LHCN-M2 (cell line): ENCODE measurements at places on chromosomes 2 and 18.

- DNase-seq, result peak; percentile 45
Measured at GRCh38 chr18:3525870-3526420, 76.0 kb downstream of the TGIF1 start.

GRCh38 chr18:63402246-63403162 is 19.8 kb downstream of the VPS4B start:
- no peak for DNase-seq

DNA sequence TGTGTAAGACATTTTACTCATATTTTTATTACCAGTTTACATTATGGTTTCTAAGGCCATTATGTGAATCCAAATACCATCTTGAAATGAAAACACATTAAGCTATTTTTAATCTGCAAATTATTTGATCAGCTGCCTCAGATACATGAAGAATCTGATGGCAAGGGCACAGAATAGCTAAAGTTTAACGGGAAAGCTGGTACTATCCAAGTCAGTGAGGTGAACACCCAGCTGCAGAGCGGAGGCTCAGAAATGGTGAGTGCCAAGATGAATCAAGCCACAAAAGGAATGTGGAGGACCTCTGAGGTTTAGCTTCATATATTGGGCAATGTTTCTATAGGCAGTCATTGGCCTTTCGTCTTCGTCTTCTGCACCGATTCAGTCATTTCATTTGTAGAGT is 75.1 kb downstream of the DPP10 start:
- no peak for DNase-seq

DNA sequence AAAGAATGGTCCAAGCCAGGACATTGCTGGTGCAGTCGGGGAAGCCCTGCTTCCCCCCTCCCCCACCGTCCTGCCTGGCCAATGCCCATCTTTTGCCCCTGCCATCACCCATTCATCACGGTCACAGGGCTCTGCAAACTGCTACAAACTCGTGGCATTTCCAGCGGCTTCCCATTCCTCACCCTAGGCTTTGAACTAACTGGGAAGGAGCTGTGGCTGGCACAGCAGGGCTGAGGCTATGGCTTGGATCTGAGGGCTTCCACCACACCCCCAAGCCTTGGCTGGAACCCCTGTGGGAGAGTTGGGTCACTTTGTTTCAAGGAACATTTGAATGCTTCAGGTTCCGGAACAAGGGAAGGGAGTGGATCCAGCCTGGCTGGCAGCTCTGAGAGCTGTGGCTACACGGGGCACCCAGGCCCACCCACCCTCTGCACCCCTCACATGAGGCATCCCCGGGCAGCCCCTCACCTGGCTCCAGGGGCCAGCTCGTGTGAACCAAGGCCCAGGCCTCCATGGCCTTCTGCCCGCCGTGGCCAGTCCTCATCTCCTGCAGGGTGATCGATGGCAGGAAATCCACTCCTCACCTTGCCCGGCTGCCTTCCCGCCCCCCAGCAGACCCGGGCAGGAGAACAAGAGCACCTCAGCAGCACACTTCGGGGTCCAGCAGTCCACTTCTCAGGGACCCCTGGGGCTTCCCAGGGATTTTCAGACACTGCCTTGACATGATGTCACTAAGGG is 58.8 kb upstream of the OTOS start:
- no peak for DNase-seq

- no peak for DNase-seq
Measured at GRCh38 chr2:9318461-9319337, 104.6 kb downstream of the ITGB1BP1 start.

DNA sequence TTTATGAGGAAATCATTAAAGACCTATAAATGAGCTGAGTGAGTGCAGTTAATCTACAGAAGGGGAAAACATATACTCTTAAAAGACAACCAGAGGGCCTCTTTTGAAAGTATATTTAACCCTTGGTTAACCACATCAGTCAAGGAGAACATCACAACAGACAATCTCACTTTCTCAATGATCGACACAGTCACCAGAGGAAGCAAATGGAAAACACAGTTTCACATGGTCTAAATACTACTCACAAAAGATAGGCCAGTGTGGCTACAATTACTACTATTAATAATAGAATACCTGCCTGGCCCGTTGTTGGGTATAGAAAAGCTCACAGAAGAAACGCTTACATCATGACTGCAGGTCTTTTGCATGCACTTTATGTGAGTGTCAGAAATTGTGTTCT is 426.2 kb downstream of the NCKAP5 start:
- no peak for DNase-seq

- no peak for DNase-seq
Measured at GRCh38 chr2:167157523-167157922, 269.2 kb downstream of the XIRP2 start.

GRCh38 chr2:120442923-120443571 is 97.1 kb downstream of the INHBB start:
- no peak for DNase-seq

- DNase-seq, result peak; percentile 4
Measured at GRCh38 chr2:51410331-51410730, 378.4 kb upstream of the NRXN1 start.

DNA sequence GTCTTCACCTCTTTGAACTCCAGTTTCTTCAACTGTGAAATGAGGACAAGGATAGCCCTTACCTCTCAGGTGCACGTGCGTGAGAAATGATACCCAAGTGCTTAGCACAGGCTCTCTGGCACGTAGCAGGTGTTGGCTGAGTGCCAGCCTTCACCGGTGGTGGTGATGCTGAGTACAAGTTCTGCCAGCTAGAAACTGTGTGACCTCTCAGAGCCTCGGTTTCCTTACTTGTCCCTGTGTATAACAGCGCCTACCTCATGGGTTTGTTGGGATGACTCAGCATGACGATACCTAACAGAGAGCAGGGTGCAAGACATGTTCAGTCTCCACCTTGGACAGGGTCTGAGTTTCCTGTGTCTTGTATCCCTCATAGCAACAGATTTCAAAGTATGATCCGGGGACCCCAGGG is 205.1 kb downstream of the TNS1 start:
- no peak for DNase-seq

DNA sequence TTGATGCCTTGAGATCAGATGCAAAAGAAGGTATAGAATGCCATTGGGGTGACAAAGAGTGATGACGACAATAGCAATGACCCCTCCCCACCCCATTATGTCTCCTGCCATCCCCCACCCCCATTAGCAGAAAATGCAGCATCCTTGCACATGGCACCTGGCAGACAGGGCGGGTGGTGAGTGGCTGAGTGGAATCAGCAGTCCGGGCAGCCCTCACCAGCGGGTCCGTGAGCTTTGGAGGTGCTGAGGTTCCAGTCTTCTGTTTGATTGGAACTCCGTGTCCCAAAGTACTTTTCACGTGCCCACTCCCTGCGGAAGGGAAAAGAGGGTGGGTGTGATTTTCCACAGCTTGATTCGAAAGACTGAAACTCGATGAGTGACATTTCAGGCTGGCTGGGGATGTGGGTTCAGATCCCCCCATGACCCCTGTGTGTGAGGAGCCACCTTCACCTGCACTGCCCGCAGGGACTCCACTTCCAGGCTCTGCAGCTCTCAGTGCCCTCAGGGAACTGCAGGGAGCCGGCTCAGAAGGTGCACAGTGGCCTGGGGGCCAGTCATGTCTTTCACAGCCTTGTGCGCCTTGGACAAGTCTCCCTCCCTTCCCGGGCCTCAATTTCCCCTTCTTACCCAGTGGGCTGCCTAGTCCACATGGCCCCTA is 130.9 kb downstream of the GLI2 start:
- DNase-seq, result no peak
